Stimulated activated CD4-positive, alpha-beta T cell treated with anti-CD3 and anti-CD28 coated beads, Interleukin-2, amount 100 ng/mL, for 24 hours (primary cell): ENCODE measurements at places on chromosomes 1 and 21.

GRCh38 chr1:20850021-20850420 is 62.9 kb upstream of the HP1BP3 start:
- no peak for DNase-seq

DNA sequence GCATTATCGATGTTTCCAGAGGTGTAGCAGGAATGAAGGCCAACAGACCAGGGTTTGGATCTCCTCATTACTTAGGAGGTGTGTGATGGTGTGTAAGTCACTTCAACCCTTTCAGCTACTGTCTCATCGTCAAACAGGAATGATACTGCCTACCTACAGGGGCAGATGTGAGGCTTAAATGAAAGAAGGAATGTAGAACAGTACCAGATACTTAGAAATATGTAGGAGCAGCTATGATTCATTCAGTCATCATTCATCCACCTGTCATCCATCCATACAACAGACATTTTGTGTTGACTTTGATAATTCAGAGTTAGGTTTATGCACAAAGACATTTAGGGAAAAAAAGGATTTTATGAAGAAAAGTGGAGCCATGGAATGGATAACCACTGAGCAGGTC is 486.9 kb upstream of the DAB1 start:
- no peak for DNase-seq

DNA sequence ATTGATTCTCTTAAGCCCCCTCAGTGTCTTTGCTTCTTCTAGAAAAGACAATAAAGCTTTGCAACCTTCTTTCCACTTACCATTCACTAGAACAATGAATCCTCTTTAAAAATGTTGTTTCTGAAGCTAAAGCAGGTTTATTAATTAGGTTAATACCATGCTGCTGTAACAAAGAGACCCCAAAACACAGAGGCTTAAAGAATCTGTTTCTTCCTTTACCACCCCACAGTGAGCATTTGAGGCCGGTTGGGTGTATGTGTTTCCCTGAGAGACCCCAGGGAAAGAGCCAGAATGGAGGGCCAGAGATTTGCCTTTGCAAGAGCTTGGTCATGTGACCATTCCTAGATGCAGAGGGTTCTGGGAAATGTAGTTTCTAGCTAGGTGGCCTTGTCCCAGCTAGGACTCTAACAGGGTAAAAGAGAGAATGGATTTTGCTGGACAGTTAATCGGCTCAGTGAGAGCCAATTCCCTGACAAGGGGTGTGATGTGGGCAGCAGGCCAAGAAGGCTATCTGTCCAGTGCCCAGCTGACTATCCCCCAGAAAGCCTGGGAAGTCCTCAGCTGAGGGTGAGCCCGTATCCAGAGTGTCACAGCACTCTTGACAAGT is 191.8 kb upstream of the TMEM51 start:
- DNase-seq = no peak

DNA sequence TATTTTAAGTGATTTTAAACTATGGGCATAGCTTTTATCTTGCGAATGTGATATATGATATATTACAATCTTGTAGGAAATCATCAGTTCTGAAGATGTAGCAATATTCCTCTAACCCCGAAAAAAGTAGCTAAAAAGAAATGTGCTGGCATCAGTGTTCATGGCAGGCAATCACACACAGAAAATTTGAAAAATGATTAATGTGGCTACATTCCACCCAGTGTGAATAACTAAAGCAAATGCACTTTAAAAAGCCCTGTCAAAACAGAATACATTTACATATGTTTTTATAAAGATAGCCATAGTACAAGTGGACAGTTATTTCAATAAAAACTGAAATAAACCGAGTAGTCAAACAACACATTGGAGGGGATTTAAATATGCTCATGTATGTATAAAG is 260.2 kb downstream of the HHAT start:
- DNase-seq = no peak

GRCh38 chr1:231983588-231984193 is 357.1 kb downstream of the DISC1 start:
- DNase-seq = no peak

GRCh38 chr1:18922848-18923755 is 20.7 kb upstream of the ALDH4A1 start:
- no peak for DNase-seq

- DNase-seq = no peak
These were observed 163.9 kb downstream of the SLC45A1 start for GRCh38 chr1:8481650-8482380.

DNA sequence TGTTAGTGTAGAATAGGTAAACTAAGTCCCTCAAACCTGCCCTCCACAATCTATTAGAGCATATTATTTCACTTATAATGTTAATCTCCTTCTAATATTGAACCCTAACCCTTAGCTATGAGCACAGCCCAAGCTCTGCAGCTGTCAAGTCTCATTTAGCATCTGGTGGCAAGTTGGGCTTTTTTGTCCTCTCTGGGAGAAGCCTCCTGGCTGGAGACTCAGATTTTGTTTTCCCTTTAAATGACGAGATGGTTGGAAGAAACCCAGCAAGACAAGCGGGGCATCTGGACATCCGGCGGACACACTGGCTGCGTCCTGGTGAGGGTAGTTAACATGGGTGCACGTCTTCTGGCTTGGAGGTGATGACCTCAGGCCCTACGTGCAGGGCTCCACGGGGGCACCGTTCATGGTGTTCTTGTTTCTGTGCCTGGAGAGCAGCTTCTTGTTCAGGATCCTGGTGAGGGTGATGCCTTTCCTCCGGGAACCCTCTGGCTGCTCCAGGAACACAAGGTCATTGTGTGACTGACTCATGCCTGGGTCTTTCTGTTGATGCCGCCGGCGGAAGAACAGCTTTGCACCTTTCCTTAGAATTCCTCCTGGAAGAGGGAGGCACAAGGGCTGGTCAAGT is 9.7 kb upstream of the PRDM15 start:
- DNase-seq = no peak

- DNase-seq = no peak
These were observed 6.5 kb downstream of the FCAMR start for GRCh38 chr1:206963740-206964139.

DNA sequence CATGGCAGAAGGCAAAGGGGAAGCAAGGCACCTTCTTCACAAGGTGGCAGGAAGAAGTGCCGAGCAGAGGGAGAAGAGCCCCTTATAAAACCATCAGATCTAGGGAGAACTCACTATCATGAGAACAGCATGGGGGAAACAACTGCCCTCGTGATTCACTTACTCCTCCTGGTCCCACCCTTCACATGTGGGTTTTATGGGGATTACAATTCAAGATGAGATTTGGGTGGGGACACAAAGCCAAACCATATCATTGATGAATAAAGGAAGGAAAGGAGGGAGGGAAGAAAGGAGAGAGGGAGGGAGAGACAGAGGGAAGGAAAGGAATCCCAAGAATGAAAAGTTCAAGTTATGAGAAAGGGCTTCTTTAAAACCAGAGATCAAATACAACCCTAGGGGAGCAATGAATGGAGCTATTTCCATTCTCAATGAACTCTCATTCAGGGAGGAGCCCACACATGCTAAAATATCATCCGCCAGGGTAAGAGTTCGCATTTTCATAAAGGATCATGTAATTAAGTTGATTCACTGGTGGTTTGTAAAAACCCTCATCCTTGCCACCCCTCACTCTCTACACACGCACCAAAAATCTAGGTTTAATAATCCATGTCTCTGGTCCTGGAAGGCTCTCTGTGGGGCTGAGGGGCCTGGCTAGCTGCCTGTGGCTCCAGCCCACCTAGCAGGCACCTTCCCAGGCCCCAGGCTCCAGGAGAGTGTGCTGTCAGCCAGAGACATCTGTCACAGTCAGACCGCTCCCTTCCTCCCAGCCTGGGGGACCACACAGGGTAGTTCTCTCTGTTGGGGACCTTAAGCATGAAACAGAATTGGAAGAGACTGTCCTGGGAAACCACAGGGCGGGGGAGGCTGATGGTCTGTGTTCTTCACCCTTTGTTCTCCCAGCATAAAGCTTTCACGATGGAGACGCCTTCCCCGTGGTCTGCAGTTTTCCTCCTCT is 94.0 kb downstream of the CCDC185 start:
- no peak for DNase-seq

DNA sequence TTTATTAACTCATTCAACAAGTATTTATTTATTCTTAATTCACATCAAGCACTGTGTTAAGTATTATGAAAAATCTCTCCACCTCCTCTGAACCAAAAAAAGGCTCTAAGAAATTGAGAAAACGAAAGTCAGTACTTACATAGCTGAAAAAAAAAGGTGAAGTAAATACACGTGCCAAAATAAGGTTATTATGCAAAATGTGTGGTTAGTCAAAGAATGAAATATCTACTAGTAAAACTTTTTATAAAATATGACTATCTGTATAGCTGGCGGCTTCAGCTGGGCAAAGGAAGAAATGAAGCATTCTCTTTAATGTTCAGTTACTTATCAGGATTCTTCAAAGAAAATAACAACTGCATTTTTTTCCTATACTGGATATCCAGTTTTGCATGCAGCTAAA is 35.5 kb upstream of the ASPM start:
- DNase-seq = no peak

DNA sequence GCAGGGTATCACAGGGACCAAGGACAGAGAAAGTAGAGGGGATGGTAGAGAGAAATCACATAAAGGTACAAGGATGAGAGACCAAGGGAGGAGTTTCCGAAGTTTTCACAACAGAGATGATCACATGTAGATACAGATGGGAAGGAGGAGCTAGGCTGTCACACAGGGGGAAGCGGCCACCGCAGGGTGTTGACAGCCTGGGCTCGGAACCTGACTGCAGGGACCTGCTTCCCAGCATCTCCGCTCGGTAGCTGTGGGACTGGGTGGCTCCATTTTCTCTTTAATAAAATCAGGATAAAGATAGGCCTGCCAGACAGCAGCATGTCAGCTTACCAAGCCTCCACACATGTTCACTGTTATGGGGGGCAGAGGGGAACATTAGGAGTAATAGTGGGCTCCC is 32.3 kb downstream of the CDCA8 start:
- no peak for DNase-seq

- DNase-seq = no peak
These were observed 15.7 kb downstream of the GPR3 start for GRCh38 chr1:27408151-27408550.
